ENCODE measurements at places on chromosomes 6 and 20.
A peak's percentile ranks its signal among the peaks of the same experiment; 100 is the strongest.

DNA sequence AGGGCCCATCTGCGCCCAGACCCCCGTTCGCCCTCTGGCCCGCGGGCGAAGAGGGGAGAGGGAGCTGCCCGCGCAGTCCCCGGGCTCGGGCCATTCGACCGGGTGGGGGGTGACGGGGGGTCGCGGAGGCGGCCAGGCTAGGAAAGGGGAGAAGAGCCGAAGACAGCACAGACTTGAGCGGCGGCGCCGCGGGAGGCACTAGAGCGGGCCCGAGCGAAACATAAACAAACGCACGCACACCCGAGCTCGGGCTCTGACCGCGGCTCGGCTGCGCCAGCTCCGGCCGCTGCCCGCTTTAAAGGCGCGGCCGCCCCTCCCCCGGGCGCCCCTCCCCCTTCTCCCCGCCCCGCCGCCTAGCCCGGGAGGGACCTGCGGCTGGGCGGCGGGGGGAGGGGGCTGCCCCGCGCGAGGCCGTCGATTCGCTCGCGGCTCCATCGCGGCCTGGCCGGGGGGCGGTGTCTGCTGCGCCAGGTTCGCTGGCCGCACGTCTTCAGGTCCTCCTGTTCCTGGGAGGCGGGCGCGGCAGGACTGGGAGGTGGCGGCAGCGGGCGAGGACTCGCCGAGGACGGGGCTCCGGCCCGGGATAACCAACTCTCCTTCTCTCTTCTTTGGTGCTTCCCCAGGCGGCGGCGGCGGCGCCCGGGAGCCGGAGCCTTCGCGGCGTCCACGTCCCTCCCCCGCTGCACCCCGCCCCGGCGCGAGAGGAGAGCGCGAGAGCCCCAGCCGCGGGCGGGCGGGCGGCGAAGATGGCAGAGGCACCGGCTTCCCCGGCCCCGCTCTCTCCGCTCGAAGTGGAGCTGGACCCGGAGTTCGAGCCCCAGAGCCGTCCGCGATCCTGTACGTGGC is at the start of gene FOXO3:
Gene FOXO3, plus strand, starts transcription at position 455 of the 846 bp plus-strand sequence. Its CDS starts 292 bp downstream, at position 747.
- DNase-seq, result peak; percentile 56

DNA sequence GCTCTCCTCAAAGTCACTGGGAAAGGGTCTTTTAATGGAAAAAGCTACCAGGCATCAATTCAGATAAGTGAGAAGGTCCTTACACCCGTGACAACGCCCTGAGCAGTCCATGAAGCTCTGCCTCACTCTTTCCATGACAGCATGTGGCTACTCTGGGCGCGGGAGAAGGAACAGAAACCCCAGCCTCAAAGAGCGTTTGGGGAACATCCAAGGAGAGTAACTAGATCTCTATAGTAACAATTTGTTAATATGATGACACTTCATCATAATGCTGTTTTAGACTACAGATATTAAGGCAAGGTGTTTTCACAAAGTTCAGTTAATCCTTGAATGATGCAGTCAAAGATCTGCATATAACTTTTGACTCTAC is 55.2 kb downstream of the KIF6 start:
- DNase-seq, result no peak

GRCh38 chr6:14294270-14294951 is 176.8 kb downstream of the CD83 start:
- peak; percentile 56 for DNase-seq

- DNase-seq, result no peak
Observed at GRCh38 chr20:13910492-13910891, 79.9 kb downstream of the SEL1L2 start.

- no peak for DNase-seq
Observed at GRCh38 chr20:63411151-63411897, 50.2 kb upstream of the CHRNA4 start.

DNA sequence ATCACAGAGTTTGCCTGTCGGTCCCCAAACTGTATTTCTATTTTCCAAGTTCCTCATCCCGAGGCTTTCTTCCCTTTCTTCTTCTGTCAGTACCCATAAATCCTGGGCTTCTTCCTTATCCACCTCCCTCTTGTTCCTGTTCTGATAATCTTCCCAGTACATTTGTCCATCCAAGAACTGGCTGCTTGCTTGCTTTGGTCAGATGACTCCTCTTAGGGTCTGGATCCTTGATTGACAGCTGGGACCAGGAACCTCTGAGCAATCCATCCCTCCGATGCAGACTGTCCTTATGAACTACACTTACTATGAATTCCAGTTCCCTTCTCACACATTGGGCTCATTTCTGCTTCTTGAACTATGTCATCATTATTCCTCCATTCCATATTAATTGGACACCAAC is 275.3 kb upstream of the CITED2 start:
- DNase-seq, result no peak

DNA sequence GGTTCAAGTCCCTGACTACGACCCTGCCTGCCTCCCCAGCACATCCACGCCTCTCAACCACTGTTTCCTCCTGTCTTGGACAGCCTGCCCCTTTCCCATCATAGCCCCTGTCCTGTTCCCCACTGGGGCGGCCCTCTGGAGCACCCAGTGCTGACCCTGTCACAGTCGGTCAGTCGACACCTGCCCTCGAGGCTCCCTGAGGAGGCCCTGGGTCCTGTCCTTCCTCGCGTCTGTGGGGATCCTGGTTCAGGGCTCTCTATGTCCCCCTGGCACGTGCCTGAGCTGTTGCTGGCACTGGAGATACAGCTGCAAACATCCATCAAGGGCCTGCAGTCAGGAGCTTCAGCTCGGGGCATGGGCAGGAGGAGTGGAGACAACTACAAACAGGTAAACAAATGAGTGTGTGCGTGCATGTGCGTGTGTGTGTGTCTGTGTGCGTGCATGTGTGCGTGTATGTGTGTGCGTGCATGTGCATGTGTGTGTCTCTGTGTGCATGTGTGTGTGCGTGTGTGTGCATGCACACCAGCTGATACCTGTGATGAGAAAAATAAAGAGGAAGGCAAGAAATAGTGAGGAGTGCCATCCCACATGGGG is 132.8 kb downstream of the PHACTR3 start:
- DNase-seq, result no peak

GRCh38 chr20:16173044-16173443 is 400.2 kb downstream of the KIF16B start:
- DNase-seq, result no peak

DNA sequence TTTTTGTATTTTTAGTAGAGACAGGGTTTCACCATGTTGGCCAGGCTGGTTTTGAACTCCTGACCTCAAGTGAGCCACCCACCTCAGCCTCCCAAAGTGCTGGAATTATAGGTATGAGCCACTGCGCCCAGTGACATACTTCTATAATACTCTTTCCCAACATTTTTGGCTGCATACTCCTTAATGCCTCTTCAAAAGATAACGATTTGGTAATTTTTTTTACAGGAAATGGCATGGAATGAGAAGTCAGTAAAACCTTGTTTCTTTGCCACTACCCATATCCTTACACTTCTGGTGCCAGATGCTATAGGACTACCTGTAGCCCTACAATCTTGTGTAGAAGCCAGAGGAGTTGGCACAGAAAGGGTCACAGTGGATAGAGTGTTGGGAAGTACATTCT is 41.4 kb upstream of the SGK1 start:
- DNase-seq, result no peak

DNA sequence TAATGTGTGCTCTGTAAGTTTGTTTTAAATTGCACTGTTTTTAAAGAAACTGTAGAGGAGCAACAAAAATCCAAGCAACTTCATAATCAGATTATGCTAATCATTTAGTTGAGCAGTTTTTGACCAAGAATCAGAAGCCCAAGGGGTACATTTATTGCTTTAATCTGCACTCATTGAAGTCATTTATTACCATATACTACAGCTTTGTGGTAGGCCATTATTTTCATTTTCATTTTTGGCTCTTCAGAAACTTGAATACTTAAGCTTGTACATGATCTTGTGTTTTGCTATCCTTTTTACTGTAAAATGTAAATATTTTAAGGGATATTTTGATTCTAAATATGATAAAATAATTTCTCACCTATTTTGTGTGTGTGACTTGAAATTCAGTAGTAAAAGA is 78.5 kb downstream of the PHF3 start:
- DNase-seq, result no peak

DNA sequence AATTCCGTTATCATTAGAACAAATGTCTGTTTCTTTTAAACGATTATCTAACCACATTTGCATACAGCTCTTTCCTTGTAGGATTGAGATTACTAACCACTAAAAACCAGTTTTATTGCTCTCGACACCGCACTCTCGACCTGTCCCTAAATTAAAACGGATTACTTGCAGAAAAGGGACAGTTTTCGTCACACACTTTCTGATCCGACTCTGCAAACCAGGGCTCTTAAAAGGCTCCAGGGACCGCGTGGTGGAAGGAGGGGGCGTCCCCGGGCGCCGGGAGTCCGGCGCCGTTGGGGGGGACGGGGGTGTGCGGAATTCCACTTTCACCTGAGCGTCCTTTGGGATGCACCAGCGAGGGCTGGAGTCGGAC is 731 bp downstream of the MAK start:
- DNase-seq, result no peak

GRCh38 chr20:43576108-43576507 is 14.6 kb upstream of the IFT52 start:
- DNase-seq, result no peak

- DNase-seq, result no peak
Observed at GRCh38 chr20:22575737-22576136, 8.6 kb downstream of the FOXA2 start.

DNA sequence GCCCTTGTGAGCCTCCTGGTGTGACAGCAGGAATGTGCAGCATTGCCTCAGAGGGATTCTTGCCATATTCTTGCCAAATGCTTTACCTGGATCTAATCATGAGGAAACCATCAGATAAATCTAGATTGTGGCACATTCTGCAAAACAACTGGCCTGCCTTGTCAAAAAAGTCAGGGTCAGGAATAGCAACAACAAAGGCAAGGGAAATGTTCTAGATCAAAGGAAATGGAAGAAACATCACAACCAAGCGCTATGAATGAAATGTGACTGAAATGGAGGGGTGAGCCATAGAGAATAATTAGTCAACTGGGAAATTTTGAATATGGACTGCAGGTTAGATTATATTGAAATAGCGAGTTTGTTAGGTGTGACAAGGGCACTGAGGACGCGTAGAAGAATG is 262.6 kb upstream of the CDYL start:
- no peak for DNase-seq

GRCh38 chr6:91435630-91436029 is 848.8 kb upstream of the MAP3K7 start:
- no peak for DNase-seq

- no peak for DNase-seq
Observed at GRCh38 chr20:61949714-61950640, 115.7 kb downstream of the TAF4 start.

DNA sequence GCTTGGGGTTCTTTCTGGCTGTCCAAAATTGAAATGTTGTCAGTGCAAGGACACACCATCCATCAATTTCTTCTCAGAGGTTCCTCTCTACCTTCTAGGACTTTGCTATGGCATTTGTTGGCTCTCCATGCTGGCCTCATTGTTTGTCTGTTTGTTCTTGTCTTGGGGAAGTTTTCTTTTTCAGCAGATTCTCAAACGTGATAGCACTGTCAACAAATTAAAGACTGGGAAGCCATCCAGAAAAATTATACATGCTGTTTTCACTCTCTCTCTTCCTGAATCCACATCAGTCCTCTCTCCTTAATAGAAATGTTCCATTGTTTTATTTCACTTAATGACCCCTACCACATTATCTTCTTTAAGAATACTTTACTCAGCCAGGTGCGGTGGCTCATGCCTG is 130.4 kb downstream of the PCSK2 start:
- DNase-seq, result peak; percentile 62
